ENCODE measurements at places on chromosomes 13 and 19. TPM values are rescaled to one million over a fixed set of nuclear protein-coding genes. Genes with fewer than 3 reads are reported as not detected.

Gene CD37
- not detected for total RNA-seq

Gene TMEM59L
- 0.17 TPM for total RNA-seq

Gene TIMM50
- total RNA-seq = 116 TPM

Gene KLHL1
- total RNA-seq = not detected

Gene ZNF85
- 18.1 TPM for total RNA-seq

Gene SYNE4
- not detected for total RNA-seq

Gene GAPDHS
- not detected for total RNA-seq

Gene SMIM44
- total RNA-seq = not detected

Gene IRGC
- total RNA-seq = not detected

Gene MAP3K10
- total RNA-seq = 10.9 TPM

Gene VSIG10L
- total RNA-seq = 1.1 TPM

Gene WDR88
- not detected for total RNA-seq

Gene KIR3DL2
- not detected for total RNA-seq

Gene FCGBP
- 1.5 TPM for total RNA-seq

Gene RNF17
- not detected for total RNA-seq

Gene SLC1A6
- total RNA-seq = 1.4 TPM

Gene TNFSF11
- total RNA-seq = not detected

Gene OR10H1
- total RNA-seq = not detected

Gene SHISA2
- total RNA-seq = 100 TPM

Gene TJP3
- 0.03 TPM for total RNA-seq

Gene NLRP5
- total RNA-seq = 4.9 TPM

Gene FUT2
- not detected for total RNA-seq

Gene ZNF737
- total RNA-seq = 4.3 TPM

Gene POLR1D
- total RNA-seq = 123 TPM

Gene GJA3
- total RNA-seq = 0.89 TPM

Gene CCDC194
- not detected for total RNA-seq

Gene POSTN
- 2.0 TPM for total RNA-seq

Gene CEACAM3
- total RNA-seq = not detected

Gene S1PR4
- not detected for total RNA-seq

Gene ODAD3
- not detected for total RNA-seq

Gene TMEM221
- total RNA-seq = not detected

Gene CACNG6
- 9.3 TPM for total RNA-seq

Gene LRRC8E
- 8.5 TPM for total RNA-seq

Gene CD33
- total RNA-seq = 21.8 TPM

Gene ACP7
- total RNA-seq = 0.57 TPM

Gene CD70
- total RNA-seq = 62.8 TPM

Gene CLEC17A
- total RNA-seq = 0.42 TPM

Gene ADAMTSL5
- not detected for total RNA-seq

Gene ZNF560
- 5.5 TPM for total RNA-seq

Gene ICAM1
- total RNA-seq = 85.8 TPM

Gene RFPL4AL1
- total RNA-seq = 54.4 TPM

Gene LILRA5
- total RNA-seq = not detected

Gene ITGBL1
- 0.65 TPM for total RNA-seq

Gene C5AR1
- total RNA-seq = not detected

Gene IL17D
- 0.46 TPM for total RNA-seq

Measured in Daoy (cell line).